Activated T-cell treated with anti-CD3 and anti-CD28 coated beads, Interleukin-2, amount 50 U/mL, for 72 hours (primary cell): ENCODE measurements at places on chromosomes 16 and 17. TPM values are rescaled to one million over a fixed set of nuclear protein-coding genes. Genes with fewer than 3 reads are reported as not detected.

Gene ANKRD40CL
- total RNA-seq, result not detected

Gene TP53TG3C
- not detected for total RNA-seq

Gene CIITA
- 3.1 TPM for total RNA-seq

Gene CCDC102A
- 14.6 TPM for total RNA-seq

Gene C1QTNF8
- not detected for total RNA-seq

Gene MIEF2
- total RNA-seq, result 9.4 TPM

Gene LGALS9B
- total RNA-seq, result not detected

Gene KRTAP3-3
- not detected for total RNA-seq

GRCh38 chr17:16973760-16974540, 2.0 kb upstream of the TNFRSF13B start:
- no peak for DNase-seq

DNA sequence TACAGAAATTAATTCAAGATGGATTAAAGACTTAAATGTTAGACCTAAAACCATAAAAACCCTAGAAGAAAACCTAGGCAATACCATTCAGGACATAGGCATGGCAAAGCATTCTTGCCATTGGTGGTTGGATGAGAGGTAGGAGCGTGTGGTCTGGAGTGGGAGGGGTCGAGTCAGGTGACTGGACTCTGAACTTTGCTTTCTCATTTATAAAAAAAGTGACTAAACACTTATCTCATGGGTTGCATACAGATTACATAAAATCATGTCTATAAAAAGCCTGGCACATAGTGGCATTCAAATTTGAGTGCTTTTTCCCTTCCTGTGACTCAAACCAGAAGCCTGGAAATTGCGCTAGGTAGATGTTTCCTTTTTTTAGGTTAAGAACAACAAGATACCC, 159.7 kb upstream of the SHISA6 start:
- DNase-seq, result no peak

- peak; percentile 71 for DNase-seq
Observed at GRCh38 chr16:2663553-2664546, 18.5 kb upstream of the KCTD5 start.

DNA sequence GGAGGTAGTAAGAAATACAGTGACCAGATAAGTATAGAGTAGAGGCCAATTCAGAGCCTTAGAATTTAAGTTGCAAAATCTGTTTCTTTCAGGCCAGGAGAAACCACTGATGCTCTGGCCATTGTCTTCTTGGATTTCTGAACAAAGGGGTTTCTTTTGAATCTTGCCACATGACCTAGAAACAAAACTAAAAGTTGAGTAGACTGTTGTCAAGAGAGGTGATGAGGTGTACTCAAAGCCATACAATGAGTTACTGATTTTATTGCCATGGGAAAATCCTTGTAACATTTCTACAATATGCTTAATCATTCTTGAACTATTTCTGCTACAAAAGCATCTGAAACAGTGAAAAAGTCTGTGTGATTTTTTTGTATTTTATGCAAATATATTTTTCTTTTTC, 881.3 kb downstream of the CDH11 start:
- DNase-seq, result no peak
